ENCODE measurements at places on chromosomes 5 and 9.

GRCh38 chr5:154722936-154723335 is 32.2 kb upstream of the LARP1 start:
- DNase-seq: no peak

- DNase-seq: no peak
These were observed 3.9 kb upstream of the PLPP1 start for GRCh38 chr5:55538661-55539060.

- no peak for DNase-seq
These were observed 76.7 kb upstream of the SYK start for GRCh38 chr9:90724880-90725279.

GRCh38 chr9:86580688-86581087 is 226.5 kb upstream of the TUT7 start:
- no peak for DNase-seq

- no peak for DNase-seq
These were observed 548 bp downstream of the TERT start for GRCh38 chr5:1294206-1294834.

DNA sequence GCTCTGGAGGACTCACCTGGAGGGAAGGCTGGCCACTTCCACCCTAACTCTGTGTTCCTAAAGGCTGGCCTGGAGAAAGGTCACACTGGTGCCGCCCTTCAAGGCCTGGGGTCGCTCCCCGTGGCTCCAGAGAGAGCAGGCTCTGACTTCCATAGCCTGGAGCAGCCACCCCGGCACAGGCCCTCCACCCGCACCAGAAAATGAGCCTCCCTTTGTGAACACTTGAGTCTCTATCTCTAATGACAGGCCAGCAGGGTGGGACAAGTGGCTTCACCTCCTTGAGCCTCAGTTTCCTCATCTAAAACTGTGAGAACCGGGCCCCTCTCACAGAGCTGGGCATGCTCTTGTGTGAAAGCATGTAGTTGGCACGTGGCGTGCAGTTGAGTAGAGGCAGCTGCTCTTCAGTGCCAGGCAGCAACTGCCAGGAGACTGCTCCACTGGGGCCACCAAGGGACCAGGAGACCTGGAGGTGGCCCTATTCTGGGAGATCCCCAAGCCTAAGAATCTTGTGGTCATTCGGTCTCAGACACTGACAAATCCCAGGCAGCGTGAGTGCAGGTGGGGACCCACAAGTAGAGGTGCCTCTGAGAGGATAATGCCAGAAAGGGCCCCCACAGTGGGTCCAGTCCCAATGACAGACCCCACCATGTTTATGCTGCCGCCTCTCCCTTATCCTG is 56.7 kb upstream of the GARNL3 start:
- DNase-seq: no peak

GRCh38 chr5:114419067-114419388 is 57.2 kb downstream of the KCNN2 start:
- DNase-seq: no peak

DNA sequence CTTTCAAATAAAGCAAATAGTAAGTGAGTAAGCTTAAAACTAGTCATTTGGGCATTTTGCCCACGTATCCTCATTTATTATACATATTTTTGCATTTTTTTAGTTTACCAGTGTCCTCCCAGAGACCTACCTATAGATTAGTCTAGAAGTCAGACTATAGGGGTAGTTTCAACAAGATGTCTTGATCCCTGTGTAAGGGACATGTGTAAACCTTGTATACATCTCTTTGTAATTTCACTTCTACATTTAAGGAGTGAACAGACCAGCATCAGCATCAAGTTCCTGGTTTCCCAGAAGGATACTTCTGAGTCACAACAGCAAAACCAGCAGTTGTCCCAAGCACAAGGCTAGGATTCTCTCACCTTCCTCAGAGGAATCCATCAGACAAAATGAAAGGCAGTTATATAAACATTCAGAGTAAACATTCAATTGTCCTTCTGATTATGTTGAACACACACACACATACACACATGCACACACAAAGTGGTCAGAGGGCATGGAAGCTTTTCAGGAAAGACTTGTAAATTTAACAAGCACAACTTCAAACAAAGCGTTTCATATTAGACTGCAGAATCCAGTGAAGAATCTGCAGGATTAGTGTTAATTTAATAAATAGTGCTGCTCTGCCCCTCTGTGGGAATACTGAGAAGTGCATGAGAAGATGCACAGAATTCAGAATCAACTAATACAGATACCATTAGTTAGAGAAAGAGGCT is 55.4 kb downstream of the HINT1 start:
- no peak for DNase-seq
